Activated CD4-positive, CD25-positive, alpha-beta regulatory T cell treated with anti-CD3 and anti-CD28 coated beads, Interleukin-2, amount 50 U/mL, for 72 hours (primary cell): ENCODE measurements at places on chromosomes 3 and 15.

GRCh38 chr15:51625236-51625635, 2.7 kb upstream of the DMXL2 start:
- no peak for DNase-seq

- DNase-seq = no peak
Observed at GRCh38 chr3:43405888-43406642, 119.7 kb downstream of the SNRK start.

DNA sequence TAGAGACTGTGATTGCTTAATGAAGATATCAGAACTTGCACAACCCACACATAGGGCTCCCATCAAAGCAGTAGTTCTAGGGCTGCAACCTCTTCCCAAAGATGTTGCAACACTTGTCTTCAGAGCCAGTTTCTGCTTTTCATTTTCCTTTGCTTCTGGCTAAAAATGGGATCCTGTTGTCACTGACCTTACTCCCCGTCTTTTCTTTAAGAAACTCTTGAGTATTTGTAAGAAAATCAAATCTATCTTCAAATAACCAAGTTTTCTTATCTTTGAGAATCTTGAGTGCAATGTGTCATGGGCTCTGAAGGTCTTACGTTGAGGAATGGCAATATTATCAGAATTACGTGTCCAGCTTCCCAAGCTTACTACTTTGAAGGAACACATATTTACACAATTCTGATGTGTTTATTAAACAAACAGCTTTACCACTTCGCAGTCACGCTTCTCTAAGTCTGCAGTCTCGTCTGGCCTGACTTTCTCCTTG, 24.1 kb downstream of the CACNA1D start:
- DNase-seq = no peak

DNA sequence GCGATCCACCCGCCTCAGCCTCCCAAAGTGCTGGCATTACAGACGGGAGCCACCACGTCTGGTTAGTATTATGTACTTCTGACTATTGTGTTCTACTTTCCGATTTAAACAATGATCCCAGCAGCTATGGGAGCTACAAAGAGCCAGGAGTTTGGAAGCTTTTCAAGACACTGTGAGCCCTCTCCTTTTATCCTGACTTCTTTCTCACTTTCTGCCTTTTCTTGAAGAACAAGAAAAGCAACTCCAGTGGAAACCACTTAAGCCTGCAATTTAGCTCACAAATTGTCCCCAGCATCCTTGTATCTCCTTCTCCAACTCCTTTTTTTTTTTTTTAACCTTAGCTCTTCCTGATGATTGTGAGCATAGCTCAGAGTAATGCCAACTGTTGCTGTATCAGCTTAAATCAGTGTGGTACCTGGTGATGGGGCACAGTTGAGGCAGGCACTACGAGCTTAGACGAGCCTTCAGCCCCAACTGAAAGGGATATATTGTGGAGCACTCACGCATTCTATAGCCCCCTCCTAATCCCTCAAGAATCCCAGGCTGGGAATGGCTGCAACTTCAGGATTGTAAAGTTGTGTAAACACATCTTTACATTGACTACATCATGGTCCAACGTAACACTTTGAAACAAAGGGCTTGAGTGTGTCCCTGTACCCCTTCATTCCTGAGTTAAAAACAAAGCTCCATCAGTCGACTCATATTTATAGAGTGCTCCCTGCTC, 677.0 kb downstream of the FHIT start:
- DNase-seq = no peak

DNA sequence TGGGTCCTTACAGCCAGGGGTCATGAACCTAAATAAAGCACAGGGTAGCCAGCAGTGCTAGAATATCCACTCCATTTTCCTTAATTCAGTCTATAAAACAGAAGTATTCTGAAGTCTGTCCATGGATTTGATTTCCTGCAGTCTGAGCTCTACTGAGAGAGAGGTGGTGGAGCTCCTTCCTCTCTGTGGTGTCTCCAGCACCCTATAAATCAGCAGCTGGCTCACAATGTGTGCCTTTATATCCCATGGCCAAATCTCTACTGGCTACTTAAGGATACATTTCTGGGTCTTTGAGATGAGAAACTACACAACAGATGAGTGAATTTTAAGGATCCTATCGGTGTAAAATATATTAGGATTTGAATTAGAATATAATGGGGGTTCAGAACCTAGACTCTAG, 339.9 kb upstream of the RBMS3 start:
- DNase-seq = no peak

GRCh38 chr3:63508771-63509170, 143.7 kb upstream of the SNTN start:
- no peak for DNase-seq

GRCh38 chr3:175434561-175434960, 575.4 kb downstream of the NAALADL2 start:
- no peak for DNase-seq

DNA sequence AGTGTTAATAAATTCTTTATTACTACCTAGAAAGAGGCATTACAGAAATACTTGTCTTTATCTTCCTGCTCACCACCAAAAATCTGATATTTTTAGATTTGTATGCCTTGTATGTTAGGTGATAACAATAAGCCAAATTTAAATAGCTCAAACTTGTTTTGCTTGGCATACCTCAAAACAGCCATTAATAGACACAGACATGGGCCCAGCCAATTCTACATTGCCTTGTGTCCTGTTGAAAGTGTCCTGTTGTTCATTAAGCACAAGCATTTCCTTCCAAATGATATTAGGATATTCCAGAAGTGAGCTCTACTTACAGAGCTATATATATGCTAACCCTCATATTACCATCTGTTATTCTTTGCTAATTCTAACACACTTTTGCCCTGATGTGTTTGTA, 438.6 kb upstream of the ZNF385D start:
- no peak for DNase-seq

DNA sequence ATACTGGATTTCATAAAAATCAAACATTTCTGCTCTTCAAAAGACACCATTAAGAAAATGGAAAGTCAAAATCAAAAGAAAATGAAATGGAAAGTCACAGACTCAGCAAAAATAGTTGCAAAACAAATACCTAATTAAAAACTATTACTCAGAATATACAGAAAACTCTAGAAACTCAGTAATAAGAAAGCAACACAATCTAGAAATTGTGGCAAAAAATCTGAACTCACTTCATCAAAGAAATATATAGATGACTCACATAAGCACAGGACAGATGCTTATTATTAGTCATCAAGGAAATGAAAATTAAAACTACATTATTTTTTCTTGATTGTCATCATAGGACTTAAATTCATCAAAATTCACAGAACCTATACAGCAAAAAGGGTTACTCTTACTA, 430.0 kb downstream of the SHQ1 start:
- DNase-seq = no peak

DNA sequence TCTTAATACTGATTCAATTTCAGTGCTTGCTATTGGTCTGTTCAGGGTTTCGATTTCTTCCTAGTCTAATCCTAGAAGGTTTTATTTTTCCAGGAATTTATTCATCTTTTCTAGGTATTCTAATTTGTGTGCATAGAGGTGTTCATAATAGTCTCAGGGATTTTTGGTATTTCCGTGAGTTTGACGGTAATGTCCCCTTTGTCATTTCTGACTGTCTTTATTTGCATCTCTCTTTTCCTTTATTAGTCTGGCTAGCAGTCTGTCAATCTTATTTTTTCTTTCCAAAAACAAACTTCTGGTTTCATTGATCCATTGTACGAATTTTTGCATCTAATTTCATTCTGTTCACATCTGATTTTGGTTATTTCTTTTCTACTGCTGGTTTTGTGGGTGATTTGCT, 35.2 kb upstream of the CD200R1L start:
- DNase-seq = no peak

GRCh38 chr3:129560911-129561594, 18.1 kb downstream of the H1-8 start:
- no peak for DNase-seq
